ENCODE measurements at places on chromosomes 13 and 19.

DNA sequence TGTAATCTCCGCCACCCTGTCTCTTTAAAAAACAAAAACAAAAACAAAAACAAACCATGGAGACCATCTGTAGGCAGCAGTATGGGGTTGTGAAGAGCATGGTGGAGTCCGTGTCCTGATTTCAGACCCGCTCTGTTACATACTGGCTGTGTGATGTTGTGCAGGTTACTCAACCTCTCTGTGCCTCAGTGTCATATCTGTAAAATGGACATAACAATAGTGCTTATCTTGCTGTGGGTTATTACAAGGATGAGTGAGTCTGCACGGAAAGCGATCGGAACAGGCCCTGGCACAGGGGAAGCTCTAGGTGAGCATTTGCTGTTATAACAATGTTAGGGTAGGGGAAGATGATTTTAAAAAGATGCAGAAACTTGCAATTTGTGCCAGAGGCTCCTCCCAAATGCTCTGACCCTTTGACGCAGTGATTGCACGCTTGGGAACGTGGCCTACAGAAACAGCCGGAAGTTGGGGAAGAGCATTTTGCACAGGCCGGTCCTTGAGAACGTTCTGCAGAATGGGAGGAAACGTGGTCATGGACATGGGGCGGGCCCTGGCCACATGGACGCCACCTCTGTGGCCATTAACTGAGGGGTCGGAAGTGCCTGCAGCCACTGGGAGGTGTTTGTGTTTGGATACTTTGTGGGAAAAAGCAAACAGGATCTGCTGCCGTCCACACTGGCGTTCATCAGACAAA, 15.7 kb upstream of the SELENOW start:
- DNase-seq, result no peak

GRCh38 chr19:47680858-47681332, 32.3 kb upstream of the EHD2 start:
- DNase-seq, result no peak

DNA sequence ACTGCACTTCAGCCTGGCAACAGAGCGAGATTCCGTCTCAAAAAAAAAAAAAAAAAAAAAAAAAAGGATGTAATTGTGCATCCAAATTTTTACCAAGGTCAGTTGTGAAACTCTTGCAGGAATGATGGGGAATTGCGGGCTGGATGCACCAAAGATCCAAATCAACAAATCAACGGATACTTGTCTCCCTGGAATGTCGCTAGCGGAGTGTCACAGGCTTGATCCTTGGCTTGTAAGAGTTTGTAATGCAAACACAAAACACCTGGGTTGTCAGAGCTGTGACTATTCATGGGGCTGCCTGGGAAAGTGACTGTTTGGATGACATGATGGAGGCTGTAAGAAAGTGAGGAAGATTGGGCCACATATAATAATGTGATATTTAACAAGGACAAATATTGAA, 4.2 kb downstream of the KANK3 start:
- no peak for DNase-seq

DNA sequence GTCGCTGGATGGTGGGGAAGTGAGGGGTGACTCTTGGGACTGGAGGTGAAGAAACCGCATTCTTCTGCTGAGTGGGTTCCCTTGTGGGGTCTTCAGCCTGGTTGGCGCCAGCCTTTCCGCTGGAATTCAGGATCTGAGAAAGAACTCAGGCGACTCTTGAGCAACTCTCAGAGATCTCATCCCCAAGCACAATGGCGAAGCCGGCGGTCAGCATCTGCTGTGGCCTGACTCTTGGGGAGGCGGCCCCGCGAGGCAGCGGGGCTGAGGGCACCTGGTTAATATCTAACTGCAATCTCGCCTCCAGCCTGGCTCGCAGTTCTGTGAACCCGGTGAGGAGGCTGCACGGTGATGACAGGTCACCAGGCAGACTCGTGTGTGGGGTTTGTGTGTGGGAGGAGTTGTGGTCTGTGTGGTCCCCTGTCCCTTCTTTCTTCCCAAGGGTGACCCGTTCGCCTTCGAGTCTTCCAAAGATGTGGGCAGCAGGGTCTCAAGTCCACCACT, 883 bp downstream of the ZNF441 start:
- DNase-seq, result peak; percentile 4

GRCh38 chr19:10402441-10403038, 802 bp downstream of the CDC37 start:
- no peak for DNase-seq

- DNase-seq, result no peak
Observed at GRCh38 chr19:39130337-39131254, 5.0 kb downstream of the PAK4 start.

DNA sequence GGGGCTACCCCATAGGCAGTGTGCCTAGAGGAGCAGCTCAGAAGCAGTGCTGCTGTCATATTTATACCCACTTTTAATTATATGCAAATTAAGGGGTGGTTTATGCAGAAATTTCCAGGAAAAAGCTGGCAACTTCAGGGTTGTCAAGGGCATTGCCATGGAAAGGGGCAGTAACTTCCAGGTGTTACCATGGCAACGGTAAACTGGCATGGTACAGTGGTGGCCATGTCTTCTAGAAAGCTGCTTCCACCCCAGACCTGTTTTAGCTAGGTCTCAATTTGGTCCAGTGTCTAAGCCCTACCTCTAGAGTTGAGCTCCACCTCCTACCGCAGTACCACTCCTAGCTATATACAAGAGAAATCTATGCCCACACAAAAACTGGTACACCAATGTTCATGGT, 11.3 kb downstream of the PNMA8A start:
- no peak for DNase-seq

GRCh38 chr13:105345730-105346129, 1189.7 kb downstream of the EFNB2 start:
- no peak for DNase-seq

- peak; percentile 55 for DNase-seq
Observed at GRCh38 chr19:52170863-52171320, 529 bp downstream of the ZNF836 start.

DNA sequence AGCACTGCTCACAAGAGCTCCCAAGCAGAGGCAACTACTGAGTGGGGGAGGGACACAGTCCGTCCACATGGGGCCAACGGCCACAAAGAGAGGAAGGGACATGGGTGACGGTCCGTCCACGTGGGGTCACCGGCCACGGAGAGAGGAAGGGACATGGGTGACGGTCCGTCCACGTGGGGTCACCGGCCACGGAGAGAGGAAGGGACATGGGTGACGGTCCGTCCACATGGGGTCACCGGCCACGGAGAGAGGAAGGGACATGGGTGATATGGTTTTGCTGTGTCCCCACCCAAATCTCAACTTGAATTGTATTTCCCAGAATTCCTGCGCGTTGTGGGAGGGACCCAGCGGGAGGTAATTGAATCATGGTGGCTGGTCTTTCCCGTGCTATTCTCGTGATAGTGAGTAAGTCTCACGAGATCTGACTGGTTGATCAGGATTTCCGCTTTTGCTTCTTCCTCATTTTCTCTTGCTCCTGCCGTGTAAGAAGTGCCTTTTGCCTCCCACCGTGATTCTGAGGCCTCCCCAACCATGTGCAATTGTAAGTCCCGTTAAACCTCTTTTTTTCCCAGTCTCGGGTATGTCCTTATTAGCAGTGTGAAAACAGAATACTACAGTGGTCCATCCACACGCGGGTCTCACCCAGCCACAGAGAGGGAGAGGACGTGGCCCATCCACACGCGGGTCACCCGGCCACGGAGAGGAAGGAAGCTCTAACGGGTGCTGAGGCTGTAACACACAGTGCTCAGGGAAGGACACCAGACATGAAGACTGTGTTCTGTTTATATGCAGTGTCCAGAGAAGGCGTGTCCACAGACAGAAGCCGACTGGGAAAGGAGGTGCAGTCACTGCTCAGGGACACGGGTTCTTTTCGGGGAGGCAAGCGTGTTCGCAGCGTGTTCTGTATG, 48.5 kb downstream of the GAS6 start:
- no peak for DNase-seq

DNA sequence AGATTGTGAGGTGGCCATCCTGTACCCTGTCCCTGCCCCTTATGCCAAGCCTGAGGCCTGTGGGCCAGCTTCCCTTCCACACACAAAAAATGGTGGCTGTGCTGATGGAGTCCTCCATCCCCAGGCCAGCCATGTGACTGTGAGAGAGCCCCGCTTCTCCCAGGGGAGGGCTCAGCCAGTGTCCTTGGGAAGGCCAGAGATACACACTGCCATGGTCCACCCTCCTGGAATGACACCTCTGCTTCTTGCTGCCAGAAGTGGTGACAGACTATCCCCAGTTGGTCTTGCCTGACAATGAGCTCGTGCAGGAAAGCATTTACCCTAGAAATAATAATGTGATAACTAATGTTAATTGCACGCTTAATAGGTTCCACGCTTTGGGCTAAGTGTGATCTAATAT, 38.0 kb downstream of the FAM124A start:
- no peak for DNase-seq

- DNase-seq, result peak; percentile 91
Observed at GRCh38 chr13:73754727-73755292, 379.4 kb downstream of the KLF12 start.

- DNase-seq, result no peak
Observed at GRCh38 chr13:31913459-31913858, 118.1 kb upstream of the FRY start.

- no peak for DNase-seq
Observed at GRCh38 chr19:38908911-38909310, 3.1 kb downstream of the CCER2 start.

GRCh38 chr13:28426381-28426780, 68.5 kb downstream of the FLT1 start:
- DNase-seq, result no peak

DNA sequence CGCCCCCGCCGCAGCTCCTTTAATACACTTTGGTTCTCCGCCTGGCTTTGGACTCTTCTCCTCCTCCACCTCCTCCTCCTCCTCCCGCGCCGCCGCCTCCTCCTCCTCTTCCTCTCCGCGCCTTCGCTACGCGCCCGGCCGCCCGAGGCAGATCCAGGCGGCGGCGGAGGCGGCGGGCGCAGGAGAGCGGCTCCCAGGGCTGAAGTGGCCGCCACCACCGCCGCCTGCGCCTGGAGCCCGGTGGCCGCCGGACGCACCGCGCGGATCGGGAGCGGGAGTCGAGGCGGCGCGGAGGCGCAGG, at the start of gene ZIC2:
TSS of gene ZIC2 (plus strand) at position 50 of the 301 bp plus-strand sequence. CDS start 281 bp downstream, outside the sequence.
- DNase-seq, result no peak

- no peak for DNase-seq
Observed at GRCh38 chr13:46057256-46058015, 4.9 kb upstream of the ZC3H13 start.

GRCh38 chr19:35563207-35563829, at the start of gene ATP4A:
Gene ATP4A, minus strand, starts transcription at chr19:35563658. Its CDS starts 29 bp downstream, at chr19:35563629.
- DNase-seq, result no peak

DNA sequence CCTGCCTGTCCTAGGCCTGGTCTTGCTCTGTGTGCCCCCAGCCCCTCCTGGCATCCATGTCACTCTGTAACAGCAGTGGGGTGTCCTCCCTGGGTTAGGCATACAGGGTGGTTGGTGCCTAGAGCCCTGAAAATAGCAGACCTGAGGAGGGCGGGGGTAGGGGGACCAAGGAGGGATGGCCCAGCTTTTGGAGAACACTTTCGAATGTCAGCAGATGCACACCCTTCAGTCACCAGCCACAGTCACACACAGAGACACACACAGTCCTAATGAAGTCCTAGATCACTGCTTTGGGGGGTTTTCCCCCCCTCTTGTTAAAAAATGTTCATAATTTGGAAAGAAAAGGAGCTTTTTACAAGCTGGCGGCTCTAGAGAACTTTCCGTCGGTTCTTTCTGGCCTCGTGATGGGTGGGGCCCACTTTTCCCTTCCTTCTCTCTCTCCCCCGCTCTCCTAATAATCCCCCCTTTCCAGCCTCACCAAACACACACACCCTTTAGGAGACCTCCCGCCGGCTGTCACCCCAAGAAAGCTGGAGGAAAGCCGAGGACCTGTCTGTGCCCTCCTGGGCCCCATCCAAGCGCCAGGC, 47.9 kb downstream of the LYL1 start:
- no peak for DNase-seq

DNA sequence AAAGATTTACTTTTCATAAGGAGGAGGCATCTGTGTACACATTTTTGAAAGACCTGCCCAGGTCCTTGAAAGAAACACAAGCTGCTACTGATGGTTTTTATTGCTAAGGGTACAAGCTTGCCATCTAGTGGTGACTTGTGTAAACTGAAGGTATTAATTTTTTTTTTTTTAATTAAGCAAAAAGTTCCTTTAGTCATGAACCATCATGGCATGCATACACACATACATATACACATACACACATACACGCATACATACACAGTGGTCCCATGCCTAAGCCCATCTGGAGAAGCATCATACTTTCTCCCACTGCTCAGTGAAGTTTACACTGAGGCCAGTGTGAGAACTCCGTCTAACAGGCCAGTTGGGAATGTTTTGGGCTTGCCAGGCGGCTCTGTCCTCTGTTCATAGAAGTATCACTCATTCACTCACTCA, 312.5 kb downstream of the DCLK1 start:
- peak; percentile 51 for DNase-seq

GRCh38 chr19:40228346-40228745, 1.9 kb upstream of the CCNP start:
- DNase-seq, result no peak

DNA sequence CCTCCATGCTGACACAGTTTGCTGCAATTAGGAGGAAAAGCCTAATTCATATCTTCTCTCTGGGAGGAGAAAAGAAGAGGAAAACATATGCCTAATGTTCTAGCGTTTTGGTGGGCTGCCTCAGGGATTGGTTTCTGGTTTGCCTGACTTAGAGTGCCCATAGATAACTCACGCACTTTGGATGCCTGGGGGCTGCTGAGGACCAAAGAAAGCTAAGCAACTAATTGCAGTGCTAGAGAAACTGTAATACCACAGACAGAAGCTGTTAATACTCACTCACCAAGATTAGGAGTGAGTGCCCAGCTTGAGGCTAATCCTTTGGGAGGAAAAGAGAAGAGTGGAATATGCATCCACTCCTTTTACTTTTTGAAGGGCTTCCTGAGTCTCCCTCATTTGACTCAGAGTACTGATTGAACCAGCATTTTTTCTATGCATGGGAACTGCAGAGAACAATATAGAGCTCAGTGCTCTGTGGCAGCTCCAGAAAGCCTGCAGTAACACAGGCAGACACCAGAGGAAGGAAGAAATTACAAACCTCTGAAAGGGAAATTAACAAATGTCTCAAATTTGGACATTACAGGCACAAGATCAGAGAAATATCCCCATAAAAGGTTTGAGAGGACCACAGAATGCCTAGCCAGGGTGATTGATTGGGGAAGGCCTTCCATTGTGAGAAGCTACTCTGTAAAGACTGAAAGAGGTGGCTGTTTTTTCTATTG, 666.4 kb downstream of the OLFM4 start:
- DNase-seq, result peak; percentile 57

GRCh38 chr19:42261763-42262162, 6.8 kb upstream of the ERF start:
- no peak for DNase-seq
